ENCODE measurements at places on chromosomes 3 and 15.

GRCh38 chr3:64353226-64353625, 128.0 kb upstream of the PRICKLE2 start:
- DNase-seq = no peak

GRCh38 chr3:112806903-112807302, 39.8 kb downstream of the CD200R1L start:
- no peak for DNase-seq

- DNase-seq = no peak
These were observed 50.4 kb downstream of the BOC start for GRCh38 chr3:113261626-113262303.

DNA sequence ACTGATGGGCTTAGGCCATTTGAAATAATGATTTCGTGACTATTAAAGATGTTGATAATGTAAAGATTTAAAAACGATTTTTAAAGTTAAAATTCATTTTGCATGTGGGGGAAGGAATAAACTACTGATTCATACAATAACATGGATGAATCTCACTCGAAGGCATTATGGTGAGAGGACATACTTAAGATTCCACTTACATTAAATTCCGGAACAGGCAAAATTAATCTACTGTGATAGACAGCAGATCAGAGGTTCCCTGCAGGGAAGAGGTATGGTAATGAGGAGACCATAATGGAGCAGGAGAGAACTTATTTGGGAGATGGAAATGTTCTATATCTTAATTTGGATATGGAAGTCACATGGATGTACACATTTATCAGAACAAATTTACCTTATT, 28.4 kb upstream of the RAB6B start:
- DNase-seq = no peak

- no peak for DNase-seq
These were observed 37.5 kb downstream of the ARNT2 start for GRCh38 chr15:80441714-80442113.

DNA sequence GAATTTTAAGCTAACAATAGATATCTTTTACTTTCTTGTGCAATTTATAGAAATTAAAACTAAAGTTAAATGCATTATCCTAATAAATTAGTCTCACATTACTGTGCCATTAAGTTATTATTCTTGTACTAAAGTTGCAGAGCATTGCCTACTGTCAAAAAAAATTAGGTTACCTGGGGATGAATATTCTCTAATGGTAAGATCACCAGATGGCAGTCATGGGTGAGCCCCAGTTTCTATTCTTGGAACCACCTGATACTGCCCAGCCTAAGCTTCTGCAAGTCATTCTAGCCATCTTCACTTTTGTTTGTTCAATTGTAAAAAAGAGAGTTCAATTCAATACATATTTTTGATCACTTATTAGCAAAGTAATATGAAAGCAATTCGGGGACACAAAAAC, 213.2 kb downstream of the CADM2 start:
- no peak for DNase-seq

- DNase-seq = no peak
These were observed 40.8 kb downstream of the BFSP2 start for GRCh38 chr3:133440652-133441051.

GRCh38 chr3:159787178-159787574, 201.5 kb upstream of the IL12A start:
- DNase-seq = no peak

GRCh38 chr15:32838820-32839219, 121.0 kb downstream of the GREM1 start:
- DNase-seq = no peak

GRCh38 chr15:59327942-59328341, 44.7 kb downstream of the MYO1E start:
- DNase-seq = no peak

DNA sequence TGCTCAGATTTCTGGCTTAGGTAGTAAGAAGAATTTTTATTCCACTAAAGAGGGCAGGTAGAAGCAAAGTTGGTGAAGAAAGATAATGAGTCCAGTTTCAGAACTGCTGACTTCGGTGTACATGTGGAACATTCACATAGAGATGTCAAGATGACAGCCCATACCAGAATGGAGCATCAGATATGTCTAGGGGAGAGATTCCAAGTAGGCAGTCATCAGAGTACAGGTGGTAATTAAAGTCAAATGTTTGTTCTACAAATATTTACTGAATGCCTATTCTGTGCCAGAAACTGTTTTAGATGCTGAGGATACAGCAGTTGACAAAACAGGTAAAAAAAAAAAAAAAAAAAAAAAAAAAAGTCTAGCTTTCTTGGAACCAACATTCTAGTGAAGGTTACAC, 81.9 kb downstream of the FGF12 start:
- DNase-seq = no peak

DNA sequence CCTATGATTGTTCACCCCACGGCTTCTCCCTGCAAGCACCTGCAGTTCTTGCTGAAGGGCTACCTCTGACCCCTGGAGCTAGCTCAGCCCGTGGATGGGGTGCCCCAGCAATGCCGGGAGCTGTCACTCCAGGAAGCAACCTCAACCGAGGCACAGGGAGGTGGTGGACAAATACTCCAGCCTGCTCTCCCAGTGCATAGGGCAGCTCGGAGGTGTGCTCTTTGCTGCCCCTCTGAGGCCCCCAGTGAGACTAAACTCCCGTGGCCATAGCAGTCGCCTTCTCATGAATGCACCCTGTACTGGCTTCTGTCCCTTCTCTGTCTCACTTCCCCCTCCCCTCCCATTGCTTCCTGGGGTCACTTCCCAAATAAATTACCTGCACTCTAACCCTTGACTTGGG, 48.5 kb downstream of the LINGO1 start:
- peak; percentile 74 for DNase-seq

DNA sequence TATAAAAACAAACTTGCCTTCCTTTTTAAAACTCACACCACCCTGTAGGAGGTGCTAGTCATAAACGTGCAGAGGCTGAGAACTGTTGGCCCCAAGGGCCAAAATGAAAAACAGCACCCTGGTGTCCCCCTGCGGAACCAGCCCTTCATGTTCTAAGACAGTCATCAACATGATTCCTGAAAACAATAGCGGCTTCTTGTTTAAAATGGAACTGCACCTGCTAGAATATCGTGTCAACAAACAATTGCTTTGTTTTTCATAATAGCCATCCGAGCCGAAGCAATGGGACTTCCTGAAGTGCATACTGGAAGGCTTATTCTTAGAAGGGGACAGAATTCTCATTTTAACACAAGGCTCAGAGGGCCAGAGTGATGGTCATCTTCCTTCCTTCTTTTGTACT, 43.7 kb downstream of the MECOM start:
- DNase-seq = no peak

GRCh38 chr3:192366916-192367315, 360.4 kb downstream of the FGF12 start:
- DNase-seq = no peak

DNA sequence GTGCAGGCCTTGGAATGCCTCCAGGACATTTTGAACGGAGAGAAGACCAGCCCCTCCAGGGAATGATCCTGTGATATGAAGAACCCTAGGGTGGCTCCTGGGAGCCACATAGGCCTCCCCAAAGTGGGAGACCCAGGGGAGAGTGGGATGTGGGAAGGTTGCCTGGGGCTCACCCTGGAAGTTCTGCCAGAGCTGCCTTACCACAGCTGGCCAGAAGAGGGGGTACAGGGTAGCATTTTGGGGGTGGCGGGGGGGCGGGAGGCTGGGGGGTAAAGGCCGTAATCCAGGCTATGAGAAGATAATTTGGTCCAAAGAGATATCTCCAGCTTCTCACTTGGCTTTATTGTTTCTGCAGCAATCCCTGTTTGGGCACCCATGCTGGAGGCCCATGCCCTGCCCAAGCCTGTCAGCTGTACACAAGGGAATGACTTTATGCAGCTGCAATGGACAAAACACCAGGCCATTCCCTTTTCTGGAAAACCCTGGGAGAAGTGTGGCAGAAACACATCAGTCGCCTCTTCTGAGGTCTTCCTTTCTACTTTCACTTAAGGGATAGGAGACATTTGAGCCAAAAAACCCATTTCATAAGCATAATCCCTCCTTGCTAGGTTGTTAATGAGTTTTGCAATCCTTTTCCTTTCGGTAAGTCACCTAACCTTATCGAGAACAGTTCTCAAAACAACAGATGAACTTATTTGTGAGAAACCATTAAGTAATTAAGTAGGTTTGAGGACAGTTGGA, 11.0 kb upstream of the MUSTN1 start:
- DNase-seq = peak; percentile 57

DNA sequence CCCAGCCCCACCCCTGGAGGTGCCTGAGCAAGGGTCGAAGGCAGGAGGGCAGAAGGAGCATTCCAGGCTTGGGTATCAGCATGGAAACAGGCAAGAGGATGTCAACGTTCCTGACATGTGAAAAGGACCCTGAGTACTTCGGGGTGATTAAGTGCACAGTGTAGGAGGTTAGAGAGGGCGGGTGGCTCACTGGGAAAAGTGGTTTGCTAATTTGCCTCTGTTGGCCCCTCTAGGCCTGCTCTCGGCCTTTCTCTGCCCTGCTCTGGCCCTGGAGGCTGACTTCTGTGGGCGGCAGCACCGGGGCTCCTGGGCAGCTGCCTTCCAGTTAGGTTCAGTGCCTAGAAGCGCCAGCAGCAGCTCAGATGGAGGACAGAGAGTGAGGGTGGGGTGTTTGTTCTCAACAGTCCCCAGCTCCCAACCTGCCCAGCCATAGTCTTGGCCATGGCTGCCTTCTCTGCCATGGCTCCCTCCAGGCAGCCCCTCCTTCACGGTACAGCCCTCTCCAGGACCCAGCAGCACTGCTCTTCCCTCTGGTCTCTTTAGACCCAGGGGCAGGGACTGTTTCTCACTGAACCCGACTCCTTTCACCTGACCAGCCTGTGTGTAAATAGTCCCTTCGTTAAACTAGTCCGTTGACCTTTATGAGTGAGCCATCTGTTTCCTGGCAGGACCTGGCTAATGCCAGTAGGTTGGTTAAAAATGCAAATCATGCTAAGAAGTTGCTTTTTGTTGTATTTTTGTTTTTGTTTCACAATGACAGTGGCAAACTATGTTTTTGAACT, 107.1 kb upstream of the TPM1 start:
- no peak for DNase-seq

DNA sequence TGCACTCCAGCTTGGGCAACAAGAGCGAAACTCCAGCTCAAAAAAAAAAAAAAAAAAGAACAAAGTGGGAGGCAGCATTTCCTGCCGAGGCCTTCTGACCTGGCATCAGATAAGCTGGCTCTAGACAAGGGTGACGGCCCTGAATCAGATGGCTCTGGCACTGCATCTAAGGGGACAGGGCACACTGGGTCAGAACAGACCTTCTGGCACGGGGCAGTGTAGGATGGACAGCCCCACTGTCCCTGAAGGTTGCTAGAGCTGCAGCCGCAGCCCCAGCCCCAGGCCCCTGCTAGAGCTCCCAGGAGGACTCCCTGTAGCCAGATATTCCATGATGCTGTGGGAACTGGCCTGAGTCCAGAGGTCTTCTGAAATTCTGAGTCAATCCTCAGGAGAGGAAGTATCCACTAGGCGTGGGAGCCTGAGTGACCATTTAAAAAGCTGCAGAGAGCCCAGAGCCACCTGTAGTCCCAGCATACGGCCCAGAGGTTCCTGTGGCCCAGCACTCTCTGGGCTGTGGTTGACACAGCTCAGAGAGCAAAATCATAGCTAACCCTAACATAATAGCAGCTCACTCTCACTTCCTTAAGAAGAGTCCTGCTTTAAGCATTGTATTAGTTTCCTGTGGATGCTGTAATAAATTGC, 69.2 kb upstream of the MFGE8 start:
- DNase-seq = peak; percentile 31

- DNase-seq = no peak
These were observed 3.2 kb upstream of the CNOT10 start for GRCh38 chr3:32681811-32682210.

- peak; percentile 94 for DNase-seq
These were observed at the start of gene AMT for GRCh38 chr3:49422379-49423248. AMT (minus strand) TSS chr3:49422473; CDS start chr3:49422450, 23 bp downstream.

DNA sequence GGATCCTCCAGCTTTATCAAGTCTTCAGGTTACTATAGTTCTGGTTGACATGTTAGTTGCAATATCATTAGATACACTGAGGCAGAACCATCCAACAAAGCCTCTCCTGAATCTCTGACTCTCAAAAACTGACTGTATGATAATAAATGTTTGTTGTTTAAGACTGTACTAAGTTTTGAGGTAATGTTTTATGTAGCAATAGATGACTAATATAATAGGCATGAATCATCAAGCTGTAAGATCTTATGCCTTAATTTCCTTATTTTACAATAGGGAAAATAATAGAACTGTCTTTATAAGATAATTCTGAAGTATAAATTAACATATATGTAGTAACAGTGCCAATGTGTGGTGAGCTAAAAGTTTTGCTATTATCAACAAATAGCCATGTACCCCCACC, 88.9 kb upstream of the TBC1D5 start:
- DNase-seq = no peak

- no peak for DNase-seq
These were observed 93.3 kb downstream of the TRIM42 start for GRCh38 chr3:140770977-140771667.

GRCh38 chr3:13205567-13206143, 132.4 kb upstream of the IQSEC1 start:
- DNase-seq = no peak

- DNase-seq = no peak
These were observed 25.1 kb upstream of the UTS2B start for GRCh38 chr3:191355406-191355805.

DNA sequence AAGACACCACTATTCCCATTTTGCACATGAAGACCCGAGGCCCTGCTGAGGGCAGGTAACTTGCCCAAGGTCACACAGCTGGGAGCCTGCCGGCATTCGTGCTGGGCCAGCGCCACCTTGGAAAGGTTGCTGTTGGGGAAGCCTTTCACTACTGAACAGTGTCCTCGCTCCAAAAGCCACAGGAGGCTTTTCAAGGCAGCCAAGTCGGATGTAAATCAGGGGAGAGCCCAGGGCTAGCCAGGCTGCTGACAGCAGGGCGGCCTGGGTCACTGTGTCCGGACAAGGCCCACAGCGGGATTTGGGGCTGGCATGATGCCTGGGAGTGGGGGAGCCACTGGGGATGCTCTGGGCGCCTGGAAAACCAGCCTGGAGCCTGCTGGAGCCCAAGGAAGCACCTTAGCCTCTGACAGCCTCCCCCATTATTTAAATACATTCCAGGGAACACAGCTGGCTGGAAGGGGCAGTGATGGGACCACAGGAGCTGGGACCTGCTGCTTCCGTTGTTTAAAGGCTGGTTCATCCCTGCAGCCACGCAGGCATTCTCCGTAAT, 10.5 kb downstream of the SLC6A6 start:
- peak; percentile 47 for DNase-seq

GRCh38 chr3:187305881-187306280, 14.3 kb upstream of the MASP1 start:
- DNase-seq = no peak

GRCh38 chr3:114411811-114412803, 118.3 kb downstream of the TIGIT start:
- no peak for DNase-seq

DNA sequence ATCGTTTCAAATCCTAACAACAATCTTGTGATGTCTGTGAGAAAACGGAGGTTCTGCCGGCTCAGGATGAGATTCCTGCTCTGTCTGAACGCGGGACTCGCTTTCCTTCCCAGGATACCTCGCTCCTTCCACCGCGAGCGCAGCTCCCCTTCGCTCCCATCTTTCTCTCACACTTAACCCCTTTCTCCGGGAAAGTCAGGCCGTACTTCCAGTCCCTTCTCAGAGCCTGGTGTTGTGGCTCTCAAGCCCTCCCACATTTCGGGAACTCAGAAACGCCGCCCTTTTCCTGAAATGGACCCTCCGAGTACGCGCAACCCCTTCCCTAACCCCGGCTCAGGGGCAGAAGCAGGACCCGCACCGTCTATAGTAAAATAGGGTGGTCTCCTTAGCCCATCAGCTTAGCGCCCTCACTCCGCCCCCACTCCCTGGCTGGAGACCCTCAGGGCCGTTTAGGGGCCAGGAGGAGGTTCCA, 378 bp upstream of the FEM1B start:
- peak; percentile 47 for DNase-seq

GRCh38 chr3:29408676-29409075, 127.8 kb downstream of the RBMS3 start:
- DNase-seq = no peak

Measured in iPS-NIHi11 (cell line).